Pancreas (tissue), 10 donors: ENCODE measurements at places on chromosomes 2 and 18. TPM values are rescaled to one million over a fixed set of nuclear protein-coding genes. Genes with fewer than 3 reads are reported as not detected.

MPP4 gene
- total RNA-seq, result not detected

SNRNP27 gene
- total RNA-seq, result 15.0 TPM

UPP2 gene
- not detected for total RNA-seq

ATP6V1C2 gene
- total RNA-seq, result 0.09 TPM

MRO gene
- 1.2 TPM for total RNA-seq

HSBP1L1 gene
- total RNA-seq, result 10.8 TPM

VRK2 gene
- 13.3 TPM for total RNA-seq

TTL gene
- total RNA-seq, result 7.0 TPM

GRB14 gene
- total RNA-seq, result 21.5 TPM

REG1B gene
- total RNA-seq, result 30,154 TPM

RUFY4 gene
- not detected for total RNA-seq

CNDP1 gene
- total RNA-seq, result 0.12 TPM

SPP2 gene
- total RNA-seq, result not detected

POTEI gene
- total RNA-seq, result 0.17 TPM

FBXO41 gene
- total RNA-seq, result 3.5 TPM

GRCh38 chr18:43001821-43002220 is 113.7 kb downstream of the RIT2 start:
- H3K4me1 ChIP-seq, result no peaks in the 10 kb centered on the region
- no peak overlapping the region for H3K27ac ChIP-seq
- no peak overlapping the region for H3K4me3 ChIP-seq
- no peak for DNase-seq

DNA sequence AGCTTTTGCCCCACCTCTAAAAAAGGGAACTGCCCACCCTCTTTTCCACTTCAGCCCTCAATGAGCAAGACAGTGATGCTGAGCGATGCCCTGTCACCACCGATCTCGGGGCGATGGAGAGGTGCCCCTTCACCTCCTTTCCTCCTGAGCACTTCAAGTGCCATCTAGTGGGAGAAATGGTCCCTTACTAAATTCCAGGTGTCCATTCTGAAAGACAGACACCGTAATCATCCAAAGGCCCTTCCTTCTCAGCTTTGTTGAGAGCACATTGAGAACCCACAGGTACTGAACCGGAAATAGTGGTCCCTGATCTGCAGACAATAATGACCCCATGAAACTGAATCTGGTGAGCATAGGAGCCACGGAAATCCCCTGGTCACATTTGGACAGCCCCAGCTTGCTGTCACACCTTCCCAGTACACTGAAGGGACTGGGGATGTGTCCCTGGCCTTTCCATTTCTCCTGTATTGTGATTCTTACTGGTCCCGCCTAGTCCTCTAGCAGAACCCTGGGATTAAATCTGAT is 38.5 kb downstream of the KCTD18 start:
- no peaks in the 10 kb centered on the region for H3K4me1 ChIP-seq
- H3K27me3 ChIP-seq, result no peaks in the 10 kb centered on the region
- no peak overlapping the region for H3K4me3 ChIP-seq
- DNase-seq, result no peak
- no peaks in the 10 kb centered on the region for H3K36me3 ChIP-seq
- H3K27ac ChIP-seq, result no peak overlapping the region

GRCh38 chr2:239895669-239896068 is 129.5 kb downstream of the NDUFA10 start:
- H3K27ac ChIP-seq, result no peak overlapping the region
- H3K4me3 ChIP-seq, result no peak overlapping the region
- H3K27me3 ChIP-seq, result no peaks in the 10 kb centered on the region
- no peak for DNase-seq

- H3K4me3 ChIP-seq, result no peak overlapping the region
- no peaks in the 10 kb centered on the region for H3K27me3 ChIP-seq
These were observed 22.3 kb downstream of the LRATD1 start for GRCh38 chr2:14654835-14655282.

GRCh38 chr2:102637358-102637757 is 18.0 kb downstream of the SLC9A2 start:
- no peak overlapping the region for H3K4me3 ChIP-seq
- DNase-seq, result no peak
- H3K27me3 ChIP-seq, result no peaks in the 10 kb centered on the region
- no peaks in the 10 kb centered on the region for H3K4me1 ChIP-seq
- H3K36me3 ChIP-seq, result no peaks in the 10 kb centered on the region
- H3K27ac ChIP-seq, result no peak overlapping the region

- no peak overlapping the region for H3K4me3 ChIP-seq
- no peak overlapping the region for H3K27ac ChIP-seq
- no peaks in the 10 kb centered on the region for H3K36me3 ChIP-seq
- H3K4me1 ChIP-seq, result no peaks in the 10 kb centered on the region
- no peak for DNase-seq
These were observed 56.4 kb upstream of the OTX1 start for GRCh38 chr2:62994206-62994605.

DNA sequence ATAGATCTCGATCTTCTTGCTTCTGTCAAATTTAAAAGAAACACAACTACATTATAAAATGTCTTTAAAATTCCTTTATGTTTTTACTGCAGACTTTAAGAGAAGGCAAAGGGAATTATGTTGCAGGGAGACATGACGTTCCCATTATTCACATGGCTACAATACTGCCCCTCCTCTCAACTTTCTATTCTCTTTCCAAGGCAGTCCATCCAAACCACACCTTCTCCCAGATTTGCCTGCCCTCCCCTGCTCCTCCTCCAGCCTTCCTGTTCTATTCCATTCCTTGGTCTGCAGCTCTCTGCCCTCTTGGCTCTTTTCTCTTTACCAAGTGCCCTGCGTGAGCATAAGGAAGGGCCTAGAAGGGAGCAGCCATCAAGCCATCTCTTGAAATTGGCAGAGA is 61.3 kb downstream of the NABP1 start:
- no peak overlapping the region for H3K4me3 ChIP-seq
- H3K36me3 ChIP-seq, result no peaks in the 10 kb centered on the region
- no peak overlapping the region for H3K27ac ChIP-seq
- no peaks in the 10 kb centered on the region for H3K4me1 ChIP-seq
- H3K27me3 ChIP-seq, result no peaks in the 10 kb centered on the region

DNA sequence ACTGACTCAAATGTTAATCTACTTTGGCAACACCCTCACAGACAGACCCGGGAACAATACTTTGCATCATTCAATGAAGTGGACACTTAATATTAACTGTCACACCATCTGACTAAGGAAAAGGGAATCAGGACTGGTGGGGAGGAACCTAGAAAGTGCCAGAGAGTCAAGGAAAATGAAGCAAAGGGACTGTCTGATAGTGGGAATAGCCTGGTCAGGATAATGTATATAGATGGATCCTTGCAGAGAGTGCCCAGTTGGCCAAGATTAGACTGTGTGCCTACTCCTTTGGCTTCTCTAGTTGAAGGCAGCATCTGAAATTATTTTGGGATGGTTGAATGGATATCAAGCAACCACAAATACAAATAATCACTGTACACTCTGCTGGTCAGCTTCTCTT is 45.2 kb downstream of the ARL6IP6 start:
- H3K27me3 ChIP-seq, result no peaks in the 10 kb centered on the region
- no peaks in the 10 kb centered on the region for H3K36me3 ChIP-seq
- H3K27ac ChIP-seq, result no peak overlapping the region
- DNase-seq, result no peak

- H3K27me3 ChIP-seq, result no peaks in the 10 kb centered on the region
- peaks cover 8% of the 10 kb centered on the region for H3K4me1 ChIP-seq
- DNase-seq, result no peak
- no peak overlapping the region for H3K4me3 ChIP-seq
These were observed 96.4 kb downstream of the DHRS9 start for GRCh38 chr2:169165791-169166190.

DNA sequence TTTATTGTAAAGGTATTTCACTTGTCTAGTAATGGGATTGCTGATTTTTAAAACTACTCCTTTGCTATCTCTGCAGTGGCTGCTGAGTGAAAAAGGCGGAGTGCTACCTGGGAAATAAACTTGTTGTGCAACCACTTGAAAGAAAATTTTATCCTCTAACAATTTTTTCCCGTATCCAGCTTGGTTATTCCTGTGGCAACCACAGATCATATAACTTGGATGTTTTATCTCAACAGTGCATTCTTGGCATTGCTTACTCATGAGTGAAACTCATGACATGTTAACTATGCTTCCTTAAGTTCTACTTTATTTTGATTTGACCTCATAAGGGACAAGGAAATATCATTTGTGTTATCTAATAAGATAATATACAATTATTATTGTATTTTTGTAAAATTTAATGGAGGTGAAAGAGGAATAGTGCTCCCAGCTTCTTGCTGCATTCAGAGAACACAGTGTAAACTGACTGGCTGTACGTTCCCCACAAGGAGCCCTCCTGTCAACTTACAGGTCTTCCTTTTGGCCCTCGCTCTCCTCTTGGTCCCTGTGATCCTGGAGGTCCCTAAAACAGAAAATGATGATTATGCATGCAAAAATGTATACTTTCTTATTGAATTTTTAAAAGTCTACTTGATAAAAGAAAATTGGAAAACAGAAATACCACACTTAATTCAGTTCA is 82.7 kb downstream of the COL5A2 start:
- no peaks in the 10 kb centered on the region for H3K27me3 ChIP-seq
- H3K27ac ChIP-seq, result no peak overlapping the region
- DNase-seq, result no peak
- H3K4me1 ChIP-seq, result no peaks in the 10 kb centered on the region
- no peak overlapping the region for H3K4me3 ChIP-seq
- no peaks in the 10 kb centered on the region for H3K36me3 ChIP-seq

DNA sequence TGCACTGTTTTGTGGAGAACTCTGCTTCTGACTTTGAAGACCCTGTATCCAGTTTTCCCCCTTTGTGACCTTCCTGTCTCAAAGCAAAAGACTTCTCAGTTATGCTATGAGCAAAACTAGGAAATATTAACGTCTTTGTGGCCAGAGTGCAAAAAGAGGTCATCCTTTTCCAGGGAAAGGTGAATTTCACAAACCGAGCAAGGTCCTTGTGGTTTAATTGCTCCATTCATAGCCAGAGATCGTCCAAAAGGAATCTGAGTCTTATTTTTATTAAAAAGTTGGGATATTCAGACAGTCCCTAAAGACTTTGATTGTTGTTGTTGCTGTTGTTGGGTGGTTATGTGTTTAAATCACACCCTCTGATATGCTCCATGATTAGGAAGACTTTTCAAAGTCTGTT is 77.4 kb downstream of the NAB1 start:
- no peaks in the 10 kb centered on the region for H3K36me3 ChIP-seq
- H3K27me3 ChIP-seq, result no peaks in the 10 kb centered on the region
- H3K4me1 ChIP-seq, result no peaks in the 10 kb centered on the region
- H3K27ac ChIP-seq, result no peak overlapping the region

- no peaks in the 10 kb centered on the region for H3K36me3 ChIP-seq
- no peaks in the 10 kb centered on the region for H3K4me1 ChIP-seq
- no peaks in the 10 kb centered on the region for H3K27me3 ChIP-seq
- DNase-seq, result no peak
- H3K4me3 ChIP-seq, result no peak overlapping the region
These were observed 1920.7 kb upstream of the CELF4 start for GRCh38 chr18:39486268-39486667.

GRCh38 chr2:9232166-9232479 is 25.5 kb downstream of the ASAP2 start:
- DNase-seq, result no peak
- no peaks in the 10 kb centered on the region for H3K36me3 ChIP-seq

- H3K36me3 ChIP-seq, result no peaks in the 10 kb centered on the region
- no peak overlapping the region for H3K4me3 ChIP-seq
- H3K27ac ChIP-seq, result no peak overlapping the region
- H3K4me1 ChIP-seq, result no peaks in the 10 kb centered on the region
- H3K27me3 ChIP-seq, result no peaks in the 10 kb centered on the region
These were observed 244.3 kb downstream of the RNF144A start for GRCh38 chr2:7161501-7161900.

DNA sequence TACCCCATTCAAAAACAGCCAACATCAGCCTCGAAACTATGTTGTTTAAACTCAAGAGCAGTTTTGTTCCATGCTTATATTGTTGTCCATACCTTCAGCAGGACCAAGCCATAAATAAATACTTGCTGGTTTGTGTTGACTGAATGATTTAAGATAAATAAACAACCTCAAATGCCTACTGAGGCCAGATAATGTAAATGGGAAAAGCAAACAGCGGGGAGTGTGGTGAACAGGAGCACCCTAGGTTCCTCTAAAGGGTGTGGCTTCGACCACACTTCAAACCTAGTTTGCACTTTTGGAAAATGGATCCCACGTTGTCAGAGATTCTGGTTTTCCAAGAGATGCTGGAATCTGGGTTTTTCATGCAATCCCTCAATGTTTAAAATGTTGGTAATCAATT is 1.7 kb upstream of the PMAIP1 start:
- no peak overlapping the region for H3K27ac ChIP-seq
- no peak for DNase-seq

DNA sequence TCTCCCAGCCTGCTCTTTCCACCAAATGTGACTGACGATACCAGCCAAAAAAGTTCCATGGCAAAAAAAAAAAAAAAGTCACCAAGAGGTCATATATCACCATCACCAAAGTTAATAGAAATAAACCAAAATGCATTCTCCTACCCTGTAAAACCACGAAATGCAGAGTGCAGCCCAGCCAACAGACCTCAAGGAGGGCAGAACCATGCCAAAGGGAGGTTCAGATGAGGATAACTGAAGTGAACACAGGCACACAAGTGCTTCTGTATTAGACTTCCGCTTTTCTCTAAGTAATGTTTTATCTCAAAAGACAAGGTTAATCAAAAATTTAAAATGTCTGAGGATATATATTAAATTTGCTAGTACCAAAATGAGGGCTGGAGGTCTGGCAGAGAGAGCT is 5.5 kb downstream of the SERPINE2 start:
- no peaks in the 10 kb centered on the region for H3K36me3 ChIP-seq
- no peak overlapping the region for H3K27ac ChIP-seq
- no peak overlapping the region for H3K4me3 ChIP-seq
- no peak for DNase-seq
- peaks cover 5% of the 10 kb centered on the region for H3K27me3 ChIP-seq
- no peaks in the 10 kb centered on the region for H3K4me1 ChIP-seq

DNA sequence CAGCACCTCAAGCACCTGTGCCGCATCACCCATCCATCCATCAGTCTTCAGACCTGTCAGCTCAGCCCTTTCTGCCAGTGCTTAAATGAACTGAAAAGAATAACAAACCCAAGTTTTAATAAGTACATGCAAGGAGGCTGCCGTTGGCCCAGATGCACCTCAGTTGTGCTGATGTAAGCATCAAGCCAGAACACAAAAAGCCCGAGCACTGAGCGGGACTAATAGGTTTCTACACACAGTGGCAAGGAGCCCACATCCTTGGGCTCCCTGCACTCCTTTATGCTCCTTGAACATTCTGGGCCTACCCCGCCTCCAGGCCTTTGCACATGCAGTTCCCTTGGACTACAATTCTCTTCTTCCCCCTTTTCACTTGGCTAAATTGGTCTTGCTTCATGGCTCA is 165.6 kb downstream of the ALK start:
- H3K27me3 ChIP-seq, result no peaks in the 10 kb centered on the region
- H3K27ac ChIP-seq, result no peak overlapping the region
- H3K36me3 ChIP-seq, result no peaks in the 10 kb centered on the region
- H3K4me3 ChIP-seq, result no peak overlapping the region
- no peaks in the 10 kb centered on the region for H3K4me1 ChIP-seq

DNA sequence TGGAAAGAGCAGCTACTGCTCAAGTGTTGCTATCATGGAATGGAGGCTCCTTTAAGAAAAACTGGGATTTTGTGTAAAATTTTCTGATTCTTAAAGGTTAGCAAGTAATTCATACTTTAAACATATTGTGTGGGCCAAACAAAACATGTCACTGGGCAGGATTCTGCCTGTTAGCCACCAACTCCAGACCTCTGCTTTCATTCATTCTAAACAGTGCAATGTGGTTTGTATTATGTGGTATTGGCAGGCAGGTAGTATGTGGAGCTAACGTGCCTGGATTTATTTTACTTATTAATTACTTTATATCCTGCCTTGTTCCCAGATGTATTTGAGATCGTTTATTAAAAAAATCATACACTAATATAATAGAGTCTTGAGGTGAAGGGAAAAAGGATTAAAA is 1521.3 kb upstream of the ACVR2A start:
- no peak overlapping the region for H3K4me3 ChIP-seq

- no peak for DNase-seq
- H3K4me1 ChIP-seq, result no peaks in the 10 kb centered on the region
- H3K27me3 ChIP-seq, result no peaks in the 10 kb centered on the region
These were observed 564.6 kb upstream of the PKDCC start for GRCh38 chr2:41483226-41483625.
